HT1080 (cell line): ENCODE measurements at places on chromosomes 2 and 18.

DNA sequence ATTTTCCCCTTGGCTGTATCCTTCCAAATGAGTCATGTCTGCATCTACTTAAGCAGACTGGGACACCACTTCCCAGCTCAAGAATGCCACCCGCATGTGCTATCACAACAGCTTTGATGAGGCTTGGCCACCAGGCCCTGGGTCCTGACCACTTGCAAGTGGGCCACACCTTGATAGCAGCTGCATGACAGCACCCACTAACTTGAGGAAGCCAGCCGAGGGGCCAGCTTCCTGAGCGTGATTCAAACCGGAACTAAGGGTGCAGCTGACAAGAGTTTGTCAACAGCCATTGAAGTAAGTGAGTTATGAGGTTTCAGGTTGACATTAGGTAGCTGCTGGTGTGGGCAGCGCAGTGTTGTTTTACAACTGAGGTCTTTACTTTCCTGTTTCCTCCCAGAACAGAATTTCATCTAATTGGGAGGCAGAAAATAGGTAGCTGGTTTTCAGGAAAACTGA is 54.4 kb downstream of the EPHA4 start:
- DNase-seq: peak; percentile 74

DNA sequence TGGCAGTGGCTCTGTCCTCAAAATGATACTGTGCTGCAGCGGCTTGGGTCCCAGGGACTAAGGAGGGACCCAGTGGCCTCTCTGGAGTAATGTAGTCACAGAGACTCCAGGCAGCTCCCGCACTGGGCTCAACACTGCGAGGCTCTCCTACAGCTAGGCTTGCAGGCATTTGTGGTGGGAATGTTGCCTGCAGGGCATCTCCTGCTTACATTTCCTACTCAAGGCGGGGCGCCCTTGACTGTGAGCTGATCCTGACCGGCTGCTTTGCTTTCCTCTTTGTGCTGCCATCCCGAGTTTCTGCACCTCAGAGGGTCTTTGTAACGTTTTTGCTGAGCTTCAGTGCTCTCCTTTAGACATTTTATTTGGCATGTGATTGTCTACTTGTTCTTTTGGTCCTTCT is 177.4 kb upstream of the FN1 start:
- no peak for DNase-seq

- DNase-seq: no peak
These were observed 353.1 kb downstream of the ARHGAP15 start for GRCh38 chr2:143482316-143482715.

DNA sequence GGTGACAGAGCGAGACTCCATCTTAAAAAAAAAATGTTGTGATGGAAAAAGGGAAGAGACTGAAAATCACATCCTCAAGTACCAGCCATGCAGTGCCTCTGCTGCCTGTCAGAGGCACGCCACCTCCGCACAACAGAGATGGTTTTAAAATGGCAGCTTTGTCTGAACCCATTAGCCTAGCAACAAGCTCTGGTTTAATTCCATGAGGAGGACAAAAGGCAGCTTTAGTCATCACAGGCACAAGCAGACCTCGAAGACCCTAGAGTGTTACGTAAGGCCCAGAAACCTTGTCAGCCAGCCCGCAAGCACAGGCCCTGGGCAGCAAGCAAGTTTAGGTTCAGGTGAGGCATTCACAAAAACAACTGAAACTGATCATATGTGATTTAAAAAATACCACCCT is 10.4 kb downstream of the LCT start:
- DNase-seq: no peak

GRCh38 chr2:170017860-170018532 is 160.0 kb upstream of the MYO3B start:
- no peak for DNase-seq

GRCh38 chr2:74007121-74007520 is 22.4 kb downstream of the TET3 start:
- DNase-seq: no peak

GRCh38 chr2:209986415-209986814 is 16.0 kb upstream of the RPE start:
- DNase-seq: peak; percentile 66

GRCh38 chr18:9856092-9856491 is 29.7 kb upstream of the TXNDC2 start:
- no peak for DNase-seq

GRCh38 chr2:195543063-195543462 is 114.0 kb upstream of the SLC39A10 start:
- no peak for DNase-seq

- no peak for DNase-seq
These were observed 400.5 kb upstream of the FSIP2 start for GRCh38 chr2:185338104-185338503.

DNA sequence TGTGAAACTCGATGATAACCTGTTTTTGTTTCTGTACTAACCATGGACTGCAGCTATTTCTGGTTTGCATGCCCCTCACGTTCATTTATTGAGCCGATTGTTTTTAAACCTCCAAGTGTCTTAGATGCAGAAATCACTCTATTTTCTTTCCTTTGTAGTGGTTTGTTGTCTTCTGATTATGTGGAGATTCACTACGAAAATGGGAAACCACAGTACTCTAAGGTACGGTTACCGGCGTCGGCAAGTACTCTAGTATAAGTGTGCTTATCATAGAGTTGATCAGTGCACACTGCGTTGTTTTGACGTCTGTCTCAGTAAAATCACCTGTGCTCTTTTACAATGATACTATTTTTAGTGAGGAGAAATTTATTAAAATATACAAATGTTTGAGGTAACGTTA is 87.4 kb downstream of the ADAM23 start:
- DNase-seq: no peak

DNA sequence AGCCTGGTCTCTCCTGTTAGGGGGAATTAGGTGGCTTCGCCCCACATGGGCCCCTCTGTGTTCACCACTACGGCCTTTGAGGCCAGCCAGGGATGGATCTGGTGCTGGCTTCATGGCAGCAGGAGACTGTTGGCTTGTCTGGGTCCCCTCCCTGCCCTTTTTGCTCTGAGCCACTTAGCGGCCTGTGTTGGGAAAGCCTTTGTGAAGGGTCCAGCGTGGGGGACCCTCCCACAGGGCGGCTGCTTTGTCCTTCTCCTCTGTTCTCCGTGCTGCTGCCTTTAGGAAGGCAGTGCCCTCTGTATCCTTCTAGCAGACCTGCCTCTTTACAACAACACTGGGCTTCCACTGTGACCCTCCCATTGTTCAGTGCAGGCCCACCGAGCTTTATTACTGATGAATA is 118.4 kb downstream of the TSN start:
- no peak for DNase-seq

GRCh38 chr18:50886929-50887328 is 8.0 kb downstream of the ME2 start:
- no peak for DNase-seq

GRCh38 chr18:58458304-58458703 is 170.6 kb downstream of the ALPK2 start:
- DNase-seq: no peak
